HFFc6 (cell line): ENCODE measurements at places on chromosomes 13 and 19. TPM values are rescaled to one million over a fixed set of nuclear protein-coding genes. Genes with fewer than 3 reads are reported as not detected.

GRCh38 chr13:96994017-96994857, at the start of gene OXGR1:
Gene OXGR1 (minus strand): TSS chr13:96994476. CDS start chr13:96987759, 6,717 bp downstream.
- no peak for DNase-seq

DNA sequence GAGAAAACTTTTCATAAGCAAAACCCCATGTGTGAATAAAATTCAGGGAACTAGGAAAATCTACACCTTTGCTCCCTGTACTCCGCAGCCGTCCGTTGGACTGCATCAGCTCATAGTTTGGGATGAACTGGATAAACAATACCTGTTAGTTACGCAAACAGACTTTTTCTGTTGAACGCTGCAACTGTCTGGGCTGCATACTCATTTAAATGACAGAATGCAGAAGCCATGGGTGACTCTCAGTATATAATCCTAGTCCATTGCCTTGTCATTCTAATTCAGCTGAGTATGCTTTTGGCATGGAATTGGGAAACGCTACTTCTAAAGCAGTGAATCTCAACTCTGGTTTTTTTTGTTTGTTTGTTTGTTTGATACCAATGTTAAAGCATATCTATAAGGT, 151.6 kb downstream of the SLITRK1 start:
- no peak for DNase-seq

GRCh38 chr19:18044825-18045304, 36.9 kb downstream of the ARRDC2 start:
- peak; percentile 35 for DNase-seq

The IL12RB1 gene
- total RNA-seq: 0.10 TPM in 1 of 3 replicates, not detected in the others

The NMRK2 gene
- not detected in 2 replicates for total RNA-seq

The OR7A5 gene
- total RNA-seq: not detected in 2 replicates

The DUS3L gene
- total RNA-seq: 11.9 and 16.1 TPM in 2 replicates

DNA sequence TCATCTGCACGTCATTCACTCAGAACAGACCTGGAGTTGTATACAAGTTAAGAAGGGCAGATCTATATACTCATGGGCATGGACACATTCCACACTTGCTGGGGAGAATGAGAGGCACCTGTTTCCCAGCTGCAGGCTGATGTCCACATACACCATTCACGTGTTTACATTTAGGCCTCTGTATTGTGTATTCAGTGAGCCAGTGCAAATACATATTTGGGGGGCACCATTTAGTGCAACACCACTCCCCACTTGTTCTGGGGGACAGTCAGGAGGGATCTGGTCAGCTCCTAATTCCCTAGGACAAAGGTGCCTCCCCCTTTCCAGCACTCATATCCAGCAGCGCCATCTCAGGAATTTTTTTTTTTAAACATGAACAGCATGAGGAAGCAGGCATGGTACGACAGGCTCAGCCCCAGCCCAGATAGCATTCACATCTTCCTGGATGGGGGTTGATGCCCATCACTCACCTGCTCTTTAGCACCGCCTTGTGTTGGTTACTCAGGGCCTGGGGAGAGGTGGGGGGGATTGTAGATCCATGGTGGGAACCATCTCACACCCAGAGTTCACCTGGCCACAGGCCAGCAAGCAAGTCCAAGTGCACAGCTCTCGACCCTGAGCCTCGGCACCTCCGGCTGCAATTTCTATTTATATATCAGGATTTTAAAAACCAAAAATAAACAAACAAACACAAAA, 56.9 kb upstream of the ZNF254 start:
- no peak for DNase-seq

DNA sequence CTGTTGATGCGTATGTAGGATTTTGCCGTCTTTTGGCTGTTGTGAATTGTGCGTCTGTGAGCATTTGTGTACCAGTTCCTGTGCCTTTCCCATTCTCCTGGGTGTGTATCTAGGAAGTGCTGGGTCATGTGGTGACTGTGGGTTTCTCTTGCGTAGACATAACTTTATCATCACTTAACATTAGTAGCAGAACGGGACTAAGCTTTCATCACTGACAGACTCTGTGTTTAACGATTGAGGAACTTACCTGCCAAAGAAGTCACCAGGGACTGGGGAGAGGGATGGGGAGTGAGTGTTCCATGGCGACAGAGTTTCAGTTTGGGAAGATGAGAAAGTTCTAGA, 15.0 kb downstream of the FZR1 start:
- no peak for DNase-seq

The CEACAM5 gene
- not detected in 3 replicates for total RNA-seq

The ZNF99 gene
- not detected in 3 replicates for total RNA-seq

The TMEM145 gene
- total RNA-seq: 0.46 to 0.59 TPM (median 0.51 TPM) in 3 replicates

DNA sequence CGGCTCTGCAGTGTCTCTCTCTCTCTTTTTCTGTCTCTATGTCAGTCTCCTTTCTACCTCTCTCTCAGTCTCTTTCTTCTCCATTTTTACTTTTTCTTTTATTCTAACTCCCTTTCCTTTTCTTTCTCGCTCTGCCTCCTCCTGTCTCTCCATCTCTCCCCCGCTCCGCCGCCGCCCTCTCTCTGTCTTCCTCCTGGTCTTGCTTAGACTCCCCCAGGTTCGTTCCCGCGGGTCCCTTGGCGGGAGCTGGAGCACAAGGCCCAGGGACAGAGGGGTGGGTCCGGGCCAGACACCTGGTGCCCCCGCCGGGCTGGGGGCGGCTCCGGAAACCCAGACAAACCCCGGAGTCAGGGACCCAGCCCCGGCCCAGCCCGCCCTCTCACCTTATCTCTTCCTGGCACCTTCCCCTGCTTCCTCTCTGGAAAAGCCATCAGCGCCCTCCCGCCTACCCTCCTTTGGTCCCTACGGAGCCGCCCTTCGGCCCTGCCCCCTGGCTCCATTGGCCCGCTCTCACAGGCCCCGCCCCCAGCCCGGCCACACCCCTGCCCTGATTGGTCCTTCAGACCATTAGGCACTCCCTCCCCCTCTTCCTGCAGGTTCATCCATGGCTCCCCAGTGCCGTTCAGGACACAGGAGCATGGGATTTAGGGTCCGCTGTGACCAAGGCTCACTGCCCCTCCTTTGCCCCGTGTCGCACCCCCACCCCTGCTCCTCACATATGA, 15.4 kb upstream of the NOP53 start:
- no peak for DNase-seq

The RASL11A gene
- total RNA-seq: 3.6 to 7.7 TPM (median 5.6 TPM) in 3 replicates

- peak; percentile 63 for DNase-seq
Observed at GRCh38 chr19:49224879-49225278, 67.3 kb downstream of the TRPM4 start.

- no peak for DNase-seq
Observed at GRCh38 chr19:7486923-7487322, 1.9 kb downstream of the PEX11G start.

DNA sequence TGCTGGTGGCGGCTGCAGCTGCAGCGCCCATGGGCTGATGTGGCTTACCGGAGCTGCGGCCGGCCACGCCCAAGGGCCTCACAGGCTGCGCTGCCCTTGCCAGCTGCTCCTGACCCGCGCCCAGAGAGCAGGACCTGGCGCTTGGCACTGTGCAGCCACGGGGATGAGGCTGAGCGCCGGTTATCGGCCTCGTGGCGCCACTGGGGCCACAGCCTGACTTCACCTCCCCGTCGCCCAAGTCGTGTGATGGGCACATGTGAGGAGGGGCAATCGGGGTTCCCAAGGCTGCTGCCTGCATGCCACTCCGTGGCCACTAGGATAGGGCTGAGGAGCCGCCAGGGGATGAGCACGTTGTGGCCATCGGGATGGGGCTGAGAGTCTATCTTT, 77.2 kb upstream of the PABPC3 start:
- DNase-seq: no peak

The SLC8A2 gene
- total RNA-seq: not detected in 3 replicates

The KLC3 gene
- total RNA-seq: not detected in 3 replicates

DNA sequence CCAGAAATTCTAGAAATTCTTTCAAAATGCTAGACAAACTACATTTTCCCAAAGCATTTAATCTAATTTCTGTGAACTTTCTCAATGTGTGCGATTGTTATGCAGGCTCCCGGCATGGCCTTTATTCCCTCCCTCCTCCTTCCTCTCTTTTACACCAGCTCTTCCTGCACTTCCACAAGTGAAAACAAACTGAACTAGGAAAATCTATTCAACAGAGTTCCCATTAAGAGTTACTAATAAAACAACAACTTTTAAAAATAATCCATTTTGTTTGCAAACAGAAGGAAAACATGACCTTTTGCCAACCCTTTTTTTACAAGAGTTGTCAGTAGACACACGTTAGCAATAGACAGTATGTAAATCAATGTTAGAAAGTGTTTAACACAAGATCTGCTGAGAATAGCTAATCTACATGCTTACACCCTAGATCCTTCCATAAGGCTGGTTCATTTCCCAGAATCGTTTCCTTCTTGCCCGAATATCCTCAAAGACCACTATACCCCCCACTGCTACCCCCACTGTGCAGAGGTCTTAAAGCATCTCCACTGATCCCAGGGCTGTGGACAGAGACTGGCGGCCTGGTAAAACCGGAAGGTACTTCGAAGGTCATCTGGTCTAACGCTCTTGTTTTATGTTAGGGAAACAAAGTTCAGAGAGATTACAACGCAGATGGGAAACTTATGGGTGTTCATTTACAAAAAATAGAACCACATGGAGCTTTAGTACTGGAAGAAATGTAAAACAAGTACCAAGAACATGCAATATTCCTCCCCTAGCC, 98.0 kb downstream of the FOXO1 start:
- DNase-seq: no peak

DNA sequence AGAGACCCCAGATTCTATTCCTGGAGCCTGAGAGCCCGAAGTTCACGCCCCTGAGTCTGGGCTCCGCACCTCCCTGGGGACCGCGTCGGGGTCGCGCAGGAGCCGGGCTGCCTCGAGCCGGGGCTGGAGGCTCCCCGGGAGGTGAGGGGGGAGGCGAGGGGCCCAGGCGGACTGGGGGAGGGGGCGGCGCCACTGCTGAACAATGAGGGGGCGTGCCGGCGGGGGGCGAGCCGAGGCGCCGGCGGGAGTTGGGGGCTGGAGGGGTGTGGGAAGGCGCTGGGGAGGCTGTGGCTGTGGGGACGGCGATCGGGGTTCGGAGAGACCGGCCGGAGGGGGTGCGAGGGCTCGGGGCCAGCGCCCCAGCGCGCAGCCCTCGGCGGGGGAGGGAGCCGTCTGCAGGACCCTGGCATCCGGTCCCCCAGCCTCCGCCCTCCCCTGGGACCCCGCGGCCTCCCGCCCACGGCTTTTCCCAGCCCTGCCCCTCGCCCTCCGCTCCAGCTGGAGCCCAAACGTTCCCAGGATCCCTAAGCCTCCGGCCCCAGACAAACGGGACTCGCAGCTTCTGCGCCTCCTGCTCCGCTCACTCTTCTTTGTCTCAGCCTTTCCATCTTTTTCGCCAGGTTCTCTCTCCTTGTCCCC, 922 bp downstream of the PLEKHG2 start:
- no peak for DNase-seq

- DNase-seq: no peak
Observed at GRCh38 chr13:99335603-99336002, 28.4 kb upstream of the GPR183 start.
